ENCODE measurements at places on chromosomes 7 and 10.

DNA sequence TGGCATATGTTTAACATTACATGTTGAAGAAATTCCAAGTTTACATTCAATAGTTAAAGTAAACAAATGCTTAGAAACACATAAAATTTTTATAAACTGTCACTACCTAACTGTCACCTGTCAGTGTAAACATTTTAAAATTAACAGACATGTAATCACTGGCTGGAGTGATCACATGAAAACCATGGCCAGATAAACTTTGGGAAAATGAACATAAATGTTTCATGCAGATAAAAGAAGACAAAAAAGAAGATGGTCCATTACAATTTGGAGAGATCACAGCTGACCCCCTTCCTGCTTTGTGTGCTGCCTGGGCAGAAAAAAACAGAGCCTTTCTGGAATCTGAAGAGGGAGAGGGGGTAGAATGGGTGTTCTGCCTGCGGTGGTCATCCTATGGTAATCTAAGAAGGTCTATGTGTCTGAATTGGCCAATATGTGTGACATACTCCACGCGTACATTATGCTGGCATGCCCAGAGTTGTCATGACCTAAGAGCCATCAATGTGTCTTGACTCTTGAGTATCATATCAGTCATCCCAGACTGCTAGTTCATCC is 57.5 kb upstream of the MEOX2 start:
- DNase-seq = no peak

DNA sequence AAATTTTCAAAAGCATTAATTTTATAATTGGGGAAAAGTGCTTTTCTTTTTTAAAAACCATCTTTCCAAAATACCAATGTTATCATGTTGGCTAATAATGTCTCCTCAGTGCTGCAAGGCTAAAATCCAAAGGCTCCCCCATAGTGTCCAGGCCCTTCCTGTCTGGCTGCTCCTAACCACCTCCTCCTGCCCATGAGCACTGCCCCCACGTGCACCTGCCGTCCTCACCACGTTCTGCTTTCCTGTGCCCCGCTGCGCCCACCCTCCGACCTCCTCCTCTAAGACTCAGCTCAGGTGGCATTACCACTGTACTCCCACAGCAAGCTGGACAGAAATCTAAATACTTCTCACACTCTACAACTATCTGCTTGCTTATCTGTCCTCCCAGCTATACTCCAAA is 17.7 kb downstream of the PAXIP1 start:
- no peak for DNase-seq

GRCh38 chr10:122461367-122461728 is at the start of gene HTRA1:
Gene HTRA1 (plus strand): TSS chr10:122461553. CDS start chr10:122461653, 100 bp downstream.
- peak; percentile 27 for DNase-seq

- DNase-seq = no peak
These were observed 115.1 kb upstream of the MEOX2 start for GRCh38 chr7:15801551-15801950.

- DNase-seq = peak; percentile 32
These were observed 10.7 kb downstream of the TSPAN14 start for GRCh38 chr10:80464557-80465450.

DNA sequence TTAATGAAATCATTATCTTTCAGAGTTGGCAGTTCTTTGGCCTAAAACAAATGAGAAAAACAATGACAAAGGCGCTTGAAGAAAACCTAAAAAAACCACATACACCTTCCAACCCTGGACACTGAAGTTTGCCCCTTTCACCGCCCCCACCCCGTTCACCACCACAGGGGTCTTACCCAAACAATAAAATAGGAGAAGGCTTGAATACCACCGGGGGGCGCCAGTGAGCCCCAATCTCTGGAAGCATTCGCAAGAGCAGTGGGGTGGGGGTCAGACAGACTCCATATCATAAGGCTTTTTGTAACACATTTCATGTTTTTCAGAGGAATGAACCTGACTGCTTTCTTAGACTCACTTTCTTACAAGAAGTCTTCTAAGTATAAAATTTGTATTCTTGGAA is 163.6 kb downstream of the PIP4K2A start:
- DNase-seq = peak; percentile 76

- no peak for DNase-seq
These were observed 101.0 kb downstream of the GSAP start for GRCh38 chr7:77315182-77315591.

- DNase-seq = no peak
These were observed 33.3 kb upstream of the SUN1 start for GRCh38 chr7:798921-799470.

- no peak for DNase-seq
These were observed 89.5 kb upstream of the PIK3CG start for GRCh38 chr7:106775552-106775936.

DNA sequence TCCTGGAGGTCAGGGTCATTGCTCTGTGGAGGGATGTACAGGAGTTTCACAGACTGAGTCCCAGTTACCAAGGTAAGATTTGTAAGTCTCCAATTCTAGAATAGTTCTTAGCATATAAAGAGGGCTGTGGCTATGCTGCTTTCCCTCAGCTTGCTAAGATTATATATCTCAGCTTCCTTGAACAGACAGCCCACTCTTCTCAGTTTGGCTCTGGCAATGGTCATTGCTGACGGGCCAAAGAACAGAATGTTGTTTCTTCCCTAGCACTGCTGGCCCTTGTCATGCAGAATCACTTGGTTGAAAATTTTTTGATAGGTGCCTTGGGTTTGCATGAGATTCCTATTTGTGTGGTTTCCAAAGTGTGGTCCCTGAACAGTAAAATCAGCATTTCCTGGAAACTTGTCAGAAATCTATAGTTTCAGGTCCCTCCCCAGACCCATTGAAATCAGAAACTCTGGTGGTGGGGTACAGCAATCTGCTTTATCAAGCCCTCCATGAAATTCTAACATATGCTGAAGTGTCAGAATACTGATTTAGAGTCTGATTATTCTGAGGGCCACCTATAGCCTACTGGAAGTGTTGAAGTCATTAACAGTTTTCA is 38.2 kb downstream of the NRBF2 start:
- DNase-seq = no peak

GRCh38 chr7:132451161-132451560 is 125.1 kb downstream of the PLXNA4 start:
- DNase-seq = no peak

DNA sequence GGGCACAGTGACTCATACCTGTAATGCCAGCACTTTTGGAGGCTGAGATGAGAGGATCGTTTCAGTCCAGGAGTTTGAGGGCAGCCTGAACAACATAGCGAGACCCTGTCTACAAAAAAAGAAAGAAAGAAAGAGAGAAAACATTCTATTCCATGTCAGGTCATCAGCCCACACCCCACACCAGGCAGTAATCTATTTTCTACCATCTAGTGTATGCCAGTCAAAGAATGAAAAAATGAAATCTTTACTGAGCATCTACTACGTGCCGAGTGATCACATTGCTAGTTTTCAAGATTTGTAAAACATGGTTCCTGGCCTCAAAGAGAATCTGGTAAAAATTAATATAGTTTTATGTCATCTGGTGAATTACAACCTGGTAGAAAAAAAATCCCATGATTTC is 3.1 kb upstream of the EPHB4 start:
- no peak for DNase-seq

GRCh38 chr7:98618786-98619185 is 1.7 kb downstream of the NPTX2 start:
- no peak for DNase-seq

GRCh38 chr10:35025916-35026315 is 64.2 kb downstream of the CUL2 start:
- no peak for DNase-seq

DNA sequence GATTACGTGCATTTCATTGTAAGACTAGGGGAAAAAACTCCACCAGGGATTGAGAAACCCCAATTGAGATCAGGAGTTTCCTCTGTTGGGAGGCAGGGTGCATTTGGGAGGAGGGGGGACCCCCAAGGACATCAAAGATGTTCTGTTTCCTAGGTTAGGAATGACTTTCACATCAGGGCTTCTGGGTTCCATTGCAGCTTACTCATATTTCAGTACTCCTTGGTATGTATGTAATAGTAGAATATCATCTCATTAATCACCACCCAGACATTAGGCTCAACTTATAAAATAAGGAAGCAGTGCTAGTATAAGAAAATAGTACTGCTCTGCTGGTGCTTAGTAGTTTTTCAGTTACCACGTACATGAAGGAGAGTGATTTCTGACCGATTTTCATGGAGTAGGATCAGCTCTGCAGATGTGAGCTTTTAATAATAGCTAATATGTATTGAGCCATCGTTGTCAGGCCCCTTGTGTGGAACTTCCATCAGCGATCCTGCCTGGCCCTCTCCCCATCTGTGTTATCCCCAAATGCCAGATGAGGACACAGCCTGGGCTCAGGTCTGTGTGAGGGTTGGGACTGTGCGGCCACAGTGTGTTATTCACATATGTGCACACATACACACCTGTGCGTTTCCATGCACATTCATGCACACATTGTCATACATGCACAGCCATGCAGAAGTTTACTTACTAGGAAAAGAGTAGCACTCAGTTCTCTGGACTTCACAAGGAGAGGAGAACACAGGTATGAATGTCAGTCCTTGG is 23.5 kb downstream of the UPP1 start:
- DNase-seq = no peak

GRCh38 chr7:5413449-5413786 is 10.2 kb downstream of the TNRC18 start:
- no peak for DNase-seq

DNA sequence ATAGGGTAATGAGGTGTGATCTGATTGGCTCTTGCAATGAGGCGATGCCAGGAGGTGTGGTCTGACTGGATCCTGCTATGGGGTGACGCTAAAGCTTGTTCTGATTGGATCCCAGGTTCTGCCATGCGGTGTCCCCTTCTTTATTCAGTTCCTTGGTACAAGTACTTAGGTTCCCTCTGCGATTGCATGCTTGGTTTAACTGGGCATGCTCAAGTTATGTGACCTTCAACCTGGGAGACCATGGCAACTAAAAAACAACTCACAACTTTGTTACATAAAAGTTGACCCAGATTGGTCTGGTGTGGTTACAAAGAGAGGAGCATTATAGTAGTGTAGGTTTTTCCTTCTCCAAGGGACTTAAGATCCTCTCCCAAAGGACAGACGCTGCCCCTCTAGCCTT is 49.5 kb upstream of the DNAJC1 start:
- no peak for DNase-seq

DNA sequence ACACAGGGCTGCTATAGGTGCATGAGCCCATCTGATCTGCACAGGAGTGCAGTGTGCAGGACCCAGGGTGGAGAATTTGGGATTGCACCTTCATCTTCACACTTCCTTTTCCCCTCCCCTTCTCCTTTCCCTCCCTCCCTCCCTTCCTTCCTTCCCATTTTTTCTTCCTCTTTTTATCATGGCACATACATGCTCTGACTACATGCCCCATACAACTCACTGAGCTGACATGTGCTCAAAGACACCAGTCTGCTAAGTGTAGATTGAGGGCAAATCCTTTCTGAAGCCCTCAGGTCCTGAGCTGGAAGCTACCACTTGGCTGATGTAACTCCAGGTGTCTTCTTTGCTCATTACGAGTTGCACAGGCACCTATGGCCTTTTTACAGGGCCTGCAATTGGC is 365.3 kb upstream of the ZNF32 start:
- no peak for DNase-seq

Measured in hematopoietic multipotent progenitor cell treated with erythropoietin and hydrocortisone succinate and interleukin-3 and kit ligand, for 4 days (in vitro differentiated cells).